Metanephros (tissue), 2 donors: ENCODE measurements at places on chromosomes 6 and 20. TPM values are rescaled to one million over a fixed set of nuclear protein-coding genes. Genes with fewer than 3 reads are reported as not detected.

CD24 gene
- 592 TPM for total RNA-seq

TFAP2D gene
- total RNA-seq: not detected

SIRPD gene
- 0.12 TPM for total RNA-seq

DEFB124 gene
- not detected for total RNA-seq

FKBP1C gene
- total RNA-seq: not detected

CST1 gene
- not detected for total RNA-seq

DEFB127 gene
- total RNA-seq: not detected

SOX4 gene
- total RNA-seq: 136 TPM

TRAPPC3L gene
- total RNA-seq: 0.06 TPM

TAAR8 gene
- total RNA-seq: not detected
